ENCODE measurements at places on chromosomes 2 and 18.

- DNase-seq = no peak
Measured at GRCh38 chr2:16661936-16662839, 3.4 kb downstream of the CYRIA start.

DNA sequence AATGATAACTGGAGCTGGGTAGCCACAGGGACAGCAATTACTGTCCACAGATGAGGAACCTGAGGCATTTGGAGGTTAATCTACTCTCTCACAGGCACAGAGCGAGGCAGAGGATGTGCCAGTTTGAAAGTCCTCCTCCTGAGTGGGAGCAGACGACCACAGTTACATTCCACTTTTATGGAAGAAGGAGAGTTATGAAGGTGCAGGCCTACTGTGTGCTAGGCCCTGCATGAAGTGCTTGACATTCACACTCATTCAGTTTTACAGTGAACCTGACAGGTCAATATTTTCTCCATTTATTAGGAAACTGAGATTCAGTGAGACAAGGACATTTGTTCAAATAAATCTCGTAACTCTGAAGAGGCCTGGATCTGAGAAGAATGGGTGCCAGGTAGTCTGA, 142.0 kb downstream of the TDRD15 start:
- DNase-seq = no peak

- DNase-seq = no peak
Measured at GRCh38 chr18:43863180-43863579, 585.9 kb upstream of the SYT4 start.

DNA sequence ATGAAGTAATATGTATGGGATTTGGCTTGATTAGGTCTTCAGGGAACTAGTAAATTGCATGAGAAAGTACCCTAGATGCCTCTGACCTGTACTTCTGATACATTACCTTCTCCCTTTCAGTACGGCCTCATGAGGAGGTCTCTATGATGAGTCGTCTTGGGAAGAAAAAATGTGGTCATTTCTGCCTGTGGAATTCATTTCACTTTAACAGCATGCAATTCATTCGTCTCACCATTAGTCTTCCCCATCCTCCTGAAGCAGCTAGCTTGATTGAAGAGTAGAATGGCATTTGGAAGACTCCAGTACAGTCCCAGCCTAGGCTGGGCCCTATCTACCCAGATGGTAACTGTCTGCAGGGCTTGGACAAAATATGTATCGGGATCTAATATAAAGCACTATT, 52.2 kb downstream of the TMX3 start:
- no peak for DNase-seq

DNA sequence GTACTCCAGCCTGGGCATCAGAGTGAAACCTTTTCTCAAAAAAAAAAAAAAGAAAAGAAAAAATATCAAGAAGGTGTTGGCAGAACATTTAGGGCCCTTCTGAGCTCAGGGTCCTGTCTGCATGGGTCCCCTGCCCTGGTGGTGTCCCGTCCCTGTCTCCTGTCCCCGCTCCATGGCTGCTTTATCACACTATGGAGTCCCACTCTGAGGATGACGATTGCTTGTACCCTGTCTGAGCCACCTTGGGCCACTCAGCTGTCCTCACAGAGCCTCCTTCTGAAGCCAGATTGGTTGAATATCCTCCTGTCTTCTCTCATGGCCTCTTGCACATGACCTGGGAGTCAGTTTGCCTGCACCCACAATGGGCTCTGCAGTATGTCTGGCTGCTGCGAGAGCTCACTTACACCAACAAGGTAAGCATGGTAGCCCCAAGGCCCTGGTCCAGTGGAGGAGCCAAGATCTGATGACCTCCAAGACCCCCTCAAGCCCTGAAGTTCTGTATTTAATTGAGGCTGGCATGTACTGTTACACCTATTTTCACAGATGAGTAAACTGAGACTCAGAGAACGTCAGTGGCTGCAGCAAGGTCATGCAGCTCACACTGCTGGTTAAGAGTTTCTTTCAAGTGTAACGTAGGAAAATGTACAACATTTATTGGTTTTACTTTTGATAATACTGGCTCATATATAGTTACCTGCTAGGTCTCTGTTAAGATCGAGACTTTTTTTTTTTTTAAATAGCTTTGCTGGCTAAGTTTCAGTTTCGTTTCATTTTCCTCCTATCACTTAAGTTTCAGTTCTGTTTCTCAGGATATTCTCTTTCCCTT, 16.9 kb upstream of the ZCCHC2 start:
- no peak for DNase-seq

DNA sequence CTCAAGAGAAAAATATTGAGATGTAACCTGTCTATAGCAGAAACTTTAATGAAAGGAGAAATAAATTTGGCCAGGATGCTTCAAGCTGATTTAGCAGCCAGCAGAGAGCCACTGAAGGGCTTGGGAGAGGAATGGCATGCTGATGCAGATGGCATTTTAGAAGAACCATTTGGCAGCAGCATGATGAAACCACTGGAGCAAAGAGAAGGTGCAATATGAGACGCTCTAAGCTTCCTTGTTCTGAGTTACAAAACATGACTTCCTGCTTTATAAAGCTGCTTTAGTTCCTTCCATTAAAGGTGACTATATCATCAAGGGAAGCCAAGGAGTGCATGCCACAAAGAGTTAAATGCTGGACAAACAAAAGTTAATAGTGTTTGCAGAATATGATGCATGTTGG, 189.7 kb downstream of the PID1 start:
- no peak for DNase-seq

- peak; percentile 68 for DNase-seq
Measured at GRCh38 chr2:172710584-172711047, 25.0 kb upstream of the RAPGEF4 start.

DNA sequence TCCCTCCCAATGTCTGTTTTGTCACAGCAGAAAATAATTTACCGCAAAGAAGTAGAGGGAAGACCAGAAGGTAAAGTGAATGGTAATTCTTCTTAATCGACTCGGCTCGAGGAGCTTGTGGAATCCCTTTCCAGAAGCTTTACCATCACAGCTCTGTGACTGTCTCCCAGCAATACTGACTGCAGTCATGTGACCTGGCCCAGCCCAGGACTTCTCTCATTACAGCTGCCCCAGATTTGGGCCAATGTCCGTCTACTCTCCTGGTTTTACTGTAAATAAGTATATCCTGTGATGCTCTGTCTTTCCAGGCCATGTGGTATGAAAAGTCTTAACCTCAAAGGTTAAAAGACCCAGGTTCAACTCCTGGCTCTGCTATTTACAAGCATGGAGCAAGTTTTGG, 18.9 kb upstream of the ELOA2 start:
- no peak for DNase-seq

DNA sequence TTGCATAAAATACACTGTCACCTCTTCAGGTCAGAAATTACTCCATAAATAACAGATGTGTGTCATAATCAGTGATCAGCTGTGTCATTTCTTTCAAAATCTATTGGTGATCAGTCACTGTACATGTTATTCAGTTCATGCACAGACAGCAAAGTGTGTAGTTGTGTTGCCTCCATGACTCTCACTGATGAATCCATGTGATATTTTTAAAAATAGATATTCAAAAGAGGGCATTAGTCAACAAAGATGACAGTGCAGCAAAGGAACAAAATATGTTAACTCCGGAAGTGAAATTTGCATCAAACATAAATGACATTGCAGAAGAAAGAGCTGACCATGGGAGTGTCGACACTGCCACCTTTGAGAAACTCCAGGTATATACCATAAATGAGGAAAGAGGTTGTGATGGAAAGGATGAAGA, 17.1 kb upstream of the MCM6 start:
- no peak for DNase-seq

- DNase-seq = no peak
Measured at GRCh38 chr18:77461062-77461688, 211.5 kb downstream of the GALR1 start.

- no peak for DNase-seq
Measured at GRCh38 chr2:174785481-174785880, 21.2 kb upstream of the CHRNA1 start.

DNA sequence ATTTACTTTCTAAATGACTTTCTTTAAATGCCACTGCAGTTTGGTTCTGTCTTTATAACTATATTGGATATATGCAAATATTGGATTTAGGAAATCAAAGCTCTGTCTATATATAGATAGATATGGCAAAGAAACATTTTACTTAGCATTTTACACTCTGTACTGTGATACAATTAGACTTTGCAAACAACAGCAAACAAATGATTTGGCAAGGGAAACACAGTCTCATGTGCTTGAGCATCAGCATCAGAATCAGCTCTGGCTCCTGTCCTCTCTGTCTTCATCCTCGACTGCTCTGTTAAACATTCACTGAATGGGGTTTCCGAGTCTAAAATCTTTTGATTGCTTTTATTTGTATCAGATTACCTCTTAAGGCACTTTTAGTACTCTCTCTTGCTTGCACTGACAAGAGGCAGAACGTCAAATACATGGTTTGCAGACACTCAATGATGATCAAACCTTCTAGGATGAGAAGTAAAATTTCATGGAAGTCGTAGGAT, 176.8 kb upstream of the LRP1B start:
- DNase-seq = no peak

Measured in NCI-H748 treated with DMSO at 0.1 percent for 48 hours (cell line).